Glutamatergic neuron (in vitro differentiated cells): ENCODE measurements at places on chromosomes 3 and 15. TPM values are rescaled to one million over a fixed set of nuclear protein-coding genes. Genes with fewer than 3 reads are reported as not detected.

The PCSK6 gene
- total RNA-seq, result 3.8 TPM

DNA sequence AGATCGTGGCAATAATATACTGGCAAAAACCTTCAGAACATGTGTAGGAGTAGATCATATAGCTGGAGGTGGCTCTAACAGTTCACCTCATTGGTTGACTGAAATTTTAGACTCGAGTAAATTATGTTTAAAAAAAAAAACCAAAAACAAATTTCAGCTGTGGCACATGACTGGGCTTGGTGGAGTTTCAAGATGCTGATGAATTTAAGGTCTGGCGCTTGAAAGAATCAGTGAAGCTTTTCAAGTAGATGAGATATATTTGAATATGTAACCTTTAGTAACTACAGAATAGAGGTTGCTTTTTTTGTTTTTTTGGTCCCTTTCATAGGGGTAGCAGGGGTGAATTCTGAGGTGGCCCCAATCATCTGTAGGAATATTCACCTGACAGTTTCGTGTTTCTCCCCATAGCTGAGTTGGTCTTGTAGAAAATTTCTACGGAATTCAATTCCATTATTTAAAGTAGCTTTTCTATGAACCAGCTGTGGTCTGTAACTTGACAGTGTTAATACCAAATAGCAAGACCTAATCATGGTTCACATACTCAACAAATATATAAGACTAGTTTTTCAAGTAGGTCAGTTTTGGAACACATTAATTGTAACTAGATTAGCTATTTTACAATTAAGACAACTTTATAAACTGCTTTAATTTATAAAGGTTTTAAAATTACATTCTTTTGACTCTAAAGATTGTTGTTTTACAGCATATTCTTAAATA is 65.6 kb downstream of the MAP4 start:
- H3K4me1 ChIP-seq, result peaks cover 2% of the 10 kb centered on the region
- DNase-seq, result no peak
- H3K36me3 ChIP-seq, result no peaks in the 10 kb centered on the region
- H3K4me3 ChIP-seq, result no peak overlapping the region

The GOLGA6L9 gene
- 17.5 TPM for total RNA-seq

The CX3CR1 gene
- not detected for total RNA-seq

The ITIH3 gene
- not detected for total RNA-seq

The CXCR6 gene
- not detected for total RNA-seq

The DCBLD2 gene
- total RNA-seq, result 33.9 TPM

DNA sequence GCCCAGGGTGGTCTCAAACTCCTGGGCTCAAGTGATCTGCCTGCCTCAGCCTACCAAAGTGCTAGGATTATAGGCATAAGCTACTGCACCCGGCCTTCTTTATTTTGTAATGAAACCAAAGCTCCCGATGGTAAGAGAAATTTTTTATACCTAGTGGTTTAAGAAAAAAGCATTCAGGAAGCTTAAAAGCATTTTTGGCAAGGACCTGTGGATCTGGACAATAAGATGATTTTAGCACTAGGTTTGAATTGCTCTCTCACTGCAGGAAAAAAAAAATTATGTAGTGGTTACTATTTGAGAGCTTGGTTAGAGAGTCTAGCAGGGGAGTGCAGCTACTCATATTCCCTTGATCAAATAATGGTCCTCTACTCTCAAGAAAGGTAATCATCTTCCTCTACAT is 64.9 kb upstream of the PIK3R4 start:
- H3K4me3 ChIP-seq, result no peak overlapping the region
- peaks cover 1% of the 10 kb centered on the region for H3K27me3 ChIP-seq
- DNase-seq, result no peak
- H3K36me3 ChIP-seq, result peaks cover 13% of the 10 kb centered on the region

The SLC24A5 gene
- not detected for total RNA-seq

DNA sequence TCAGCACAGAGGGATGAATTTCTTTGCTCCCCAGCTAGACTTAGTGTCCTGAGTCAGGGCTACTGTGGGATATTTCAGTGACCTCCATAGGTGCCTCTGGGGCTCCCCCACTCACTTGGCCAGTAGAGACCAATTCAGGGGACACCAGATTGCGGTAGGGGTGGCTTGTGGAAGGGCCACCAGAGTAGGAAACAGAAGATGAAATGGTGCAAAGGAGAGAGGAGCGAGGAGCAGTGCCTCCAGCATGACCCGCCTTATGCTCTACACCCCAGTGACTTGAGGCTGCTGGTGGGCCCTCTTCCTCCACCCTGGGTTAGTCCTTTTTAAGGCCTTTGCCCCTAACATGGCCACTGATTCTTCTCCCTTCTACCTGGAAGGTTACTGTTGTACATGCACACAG is 2.5 kb downstream of the AEN start:
- DNase-seq, result no peak
- H3K36me3 ChIP-seq, result peaks cover 4% of the 10 kb centered on the region
- H3K4me1 ChIP-seq, result peaks cover 18% of the 10 kb centered on the region
- peaks cover 3% of the 10 kb centered on the region for H3K27me3 ChIP-seq
- no peak overlapping the region for H3K27ac ChIP-seq

- no peaks in the 10 kb centered on the region for H3K36me3 ChIP-seq
- no peak for DNase-seq
- H3K4me3 ChIP-seq, result no peak overlapping the region
- no peak overlapping the region for H3K27ac ChIP-seq
- H3K27me3 ChIP-seq, result no peaks in the 10 kb centered on the region
Observed at GRCh38 chr3:188133646-188134045, 20.3 kb upstream of the LPP start.

The RMDN3 gene
- 37.1 TPM for total RNA-seq

GRCh38 chr3:41726891-41727290 is 235.0 kb downstream of the ULK4 start:
- DNase-seq, result no peak
- no peak overlapping the region for H3K4me3 ChIP-seq
- H3K27me3 ChIP-seq, result peaks cover under 1% of the 10 kb centered on the region
- H3K4me1 ChIP-seq, result no peaks in the 10 kb centered on the region
- H3K36me3 ChIP-seq, result peaks cover 6% of the 10 kb centered on the region
